ENCODE measurements at places on chromosomes 3 and 15. TPM values are rescaled to one million over a fixed set of nuclear protein-coding genes. Genes with fewer than 3 reads are reported as not detected.

DNA sequence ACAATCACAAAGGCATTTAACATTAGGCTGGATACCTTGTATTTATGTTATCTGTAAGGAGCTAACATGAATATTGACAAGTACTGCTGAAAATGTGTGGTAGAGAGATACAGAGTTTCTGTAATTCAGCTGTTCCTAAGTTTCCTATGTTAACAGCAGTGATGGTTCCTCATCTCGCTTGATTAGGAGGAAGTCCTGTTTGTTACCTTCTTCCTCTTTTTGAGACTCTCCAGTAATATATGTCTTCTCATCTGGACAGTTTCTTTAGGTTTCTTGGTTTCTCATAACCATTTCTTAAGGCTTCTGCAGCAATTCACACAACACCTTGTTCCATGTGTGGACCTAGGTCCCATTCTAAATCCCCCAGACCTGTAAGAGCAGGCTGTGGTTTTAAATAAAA is 11.4 kb upstream of the PEX5L start:
- DNase-seq = no peak

DNA sequence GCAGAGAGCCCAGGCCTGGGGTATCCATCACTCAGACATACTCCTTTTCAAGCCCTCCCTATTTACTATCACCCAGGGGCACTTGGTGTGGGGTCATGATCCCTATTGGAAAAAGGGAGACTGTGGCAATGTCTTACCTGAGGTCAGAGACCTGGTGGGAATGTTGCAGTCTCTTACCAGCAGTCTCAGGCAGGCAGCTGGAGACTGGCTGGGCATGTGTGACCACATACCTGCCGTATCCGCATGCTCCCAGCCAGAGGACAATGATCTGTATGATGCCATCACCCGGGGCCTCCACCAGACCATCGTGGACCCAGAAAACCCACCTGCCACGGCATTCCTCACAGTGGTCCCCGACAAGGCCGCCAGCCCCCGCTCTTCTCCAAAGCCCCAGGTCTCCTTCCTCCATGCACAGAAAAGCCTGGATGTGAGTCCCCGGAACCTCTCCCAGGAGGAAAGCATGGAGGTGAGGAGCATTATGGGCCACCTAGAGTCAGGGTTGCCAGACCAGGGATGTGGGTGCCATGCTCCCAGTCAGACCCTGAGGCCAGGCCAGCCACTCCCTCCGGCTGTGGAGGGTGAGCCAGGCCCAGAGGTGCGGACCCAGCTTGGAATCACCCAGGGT is 5.9 kb downstream of the SH2D7 start:
- DNase-seq = no peak

GRCh38 chr15:99930696-99931095 is 197.5 kb upstream of the LYSMD4 start:
- DNase-seq = no peak

DNA sequence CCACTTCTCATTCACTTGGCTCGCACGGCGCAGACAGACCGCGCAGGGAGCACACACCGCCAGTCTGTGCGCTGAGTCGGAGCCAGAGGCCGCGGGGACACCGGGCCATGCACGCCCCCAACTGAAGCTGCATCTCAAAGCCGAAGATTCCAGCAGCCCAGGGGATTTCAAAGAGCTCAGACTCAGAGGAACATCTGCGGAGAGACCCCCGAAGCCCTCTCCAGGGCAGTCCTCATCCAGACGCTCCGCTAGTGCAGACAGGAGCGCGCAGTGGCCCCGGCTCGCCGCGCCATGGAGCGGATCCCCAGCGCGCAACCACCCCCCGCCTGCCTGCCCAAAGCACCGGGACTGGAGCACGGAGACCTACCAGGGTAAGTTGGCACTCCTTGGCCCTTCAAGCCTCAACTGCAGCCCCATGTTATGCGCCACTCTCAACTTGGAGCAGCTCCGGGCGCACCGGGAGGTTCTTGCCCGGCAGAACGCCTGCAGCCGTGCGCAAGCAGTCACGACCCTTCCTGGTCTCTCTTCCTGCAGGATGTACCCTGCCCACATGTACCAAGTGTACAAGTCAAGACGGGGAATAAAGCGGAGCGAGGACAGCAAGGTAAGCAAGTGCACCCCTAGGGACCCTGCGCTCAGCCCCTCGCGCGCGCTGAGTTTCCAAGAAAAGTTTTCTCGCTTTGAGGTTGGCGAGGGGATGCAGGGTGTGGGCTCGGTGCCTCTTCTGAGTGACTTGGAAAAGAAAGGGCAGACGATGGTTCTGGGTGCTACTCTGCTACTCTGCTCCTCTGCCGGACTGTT is at the start of gene BHLHE40:
BHLHE40 (plus strand) TSS at position 10 of the 801 bp plus-strand sequence; CDS start at position 292, 282 bp downstream.
- DNase-seq = no peak

DNA sequence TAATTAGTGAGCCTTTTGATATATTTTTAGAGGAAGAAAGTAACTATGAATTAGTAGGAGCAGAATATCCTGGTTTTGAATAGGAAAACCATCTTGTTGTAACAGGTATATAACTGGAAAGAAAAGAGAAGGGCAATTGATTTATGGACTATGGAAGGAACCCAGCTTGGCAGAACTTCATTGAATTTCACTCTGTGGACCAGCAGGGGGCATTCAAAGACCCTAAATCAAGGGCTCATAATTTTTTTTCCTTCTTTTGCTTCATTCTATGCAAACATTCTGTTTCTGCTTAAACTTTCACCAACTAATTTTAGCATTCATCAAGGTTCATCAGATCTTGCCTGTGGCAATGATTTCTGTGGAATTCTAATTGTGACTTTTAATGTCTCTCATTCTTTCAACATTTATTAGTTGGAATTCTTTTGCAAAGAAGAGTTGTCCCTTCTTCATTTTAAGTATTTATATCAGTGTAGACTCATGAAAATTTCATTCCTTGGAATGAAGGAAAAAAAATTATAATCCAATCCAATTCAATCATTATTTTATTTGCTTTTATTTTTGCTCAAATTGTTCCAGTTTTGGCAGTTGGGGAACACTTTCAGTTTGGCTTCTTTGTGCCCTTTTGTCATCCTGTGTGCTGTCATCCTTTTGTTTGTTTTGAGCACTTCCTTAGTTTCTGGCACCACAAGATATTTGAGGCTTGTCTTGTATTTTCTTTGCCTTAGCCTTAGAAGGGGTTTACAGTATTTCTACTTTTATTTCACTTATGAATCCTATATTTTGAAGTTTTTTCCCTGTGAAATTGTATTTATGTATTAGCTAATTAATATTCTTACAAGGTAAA is 30.4 kb downstream of the NXPE3 start:
- no peak for DNase-seq

DNA sequence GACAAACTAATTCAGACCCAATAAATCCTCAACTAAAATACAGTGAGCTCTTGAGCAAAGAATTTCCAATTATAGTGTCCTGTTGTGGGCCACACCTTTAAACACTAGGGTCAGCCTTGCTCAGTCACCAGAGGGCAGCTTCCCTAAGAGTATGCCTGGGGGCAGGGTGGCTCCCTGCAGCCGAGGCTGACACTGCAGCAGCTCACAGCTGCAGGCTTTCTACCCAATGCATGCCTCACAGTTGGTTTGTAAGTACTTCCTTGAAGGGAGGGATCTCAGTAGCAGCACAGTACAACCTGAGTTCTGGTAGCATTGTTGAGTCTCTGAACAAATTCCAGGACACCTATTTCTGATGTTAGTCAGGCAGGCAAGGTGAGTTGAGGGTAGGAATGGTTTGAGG is 335.6 kb downstream of the TUSC7 start:
- DNase-seq = no peak

- no peak for DNase-seq
Measured at GRCh38 chr15:70802629-70803028, 39.3 kb upstream of the UACA start.

DNA sequence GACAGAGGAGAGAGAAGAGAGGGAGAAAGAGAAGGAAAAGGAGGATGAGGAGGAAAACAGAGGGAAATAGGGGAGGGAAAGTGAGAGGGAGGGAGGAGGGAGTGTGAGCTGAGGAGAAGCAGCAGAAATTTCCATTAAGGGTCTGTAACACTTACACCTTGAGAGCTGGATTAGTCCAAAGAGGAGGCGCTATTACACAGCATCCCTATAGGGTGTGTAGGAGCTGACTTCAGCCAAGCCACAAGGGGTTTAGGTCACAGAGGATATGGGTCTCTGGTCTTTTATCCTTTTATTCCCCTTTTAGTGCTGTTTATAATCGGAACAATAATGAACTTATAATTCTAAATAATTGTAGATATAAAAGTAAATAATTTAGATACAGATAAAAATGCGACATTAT is 230.4 kb downstream of the GABRG3 start:
- DNase-seq = no peak

- no peak for DNase-seq
Measured at GRCh38 chr15:41115161-41115651, 874 bp downstream of the INO80 start.

- peak; percentile 43 for DNase-seq
Measured at GRCh38 chr15:32718821-32719716, 1.3 kb downstream of the GREM1 start.

GRCh38 chr3:54831112-54831511 is 96.7 kb downstream of the LRTM1 start:
- DNase-seq = no peak

GRCh38 chr3:13301286-13301987 is 118.7 kb downstream of the NUP210 start:
- peak; percentile 35 for DNase-seq

Gene SH2D7
- total RNA-seq = not detected

Gene CNTN4
- 8.8 TPM for total RNA-seq

Gene IL17RB
- 6.7 TPM for total RNA-seq

Gene PAK6
- 16.3 TPM for total RNA-seq

Gene RBMS3
- total RNA-seq = 32.1 TPM

Gene MELTF
- total RNA-seq = 3.8 TPM

All from stomach (tissue), 19 donors.